Right ventricle myocardium superior (tissue), 1 donor: ENCODE measurements at places on chromosomes 1 and 21.
A peak's percentile ranks its signal among the peaks of the same experiment; 100 is the strongest.

DNA sequence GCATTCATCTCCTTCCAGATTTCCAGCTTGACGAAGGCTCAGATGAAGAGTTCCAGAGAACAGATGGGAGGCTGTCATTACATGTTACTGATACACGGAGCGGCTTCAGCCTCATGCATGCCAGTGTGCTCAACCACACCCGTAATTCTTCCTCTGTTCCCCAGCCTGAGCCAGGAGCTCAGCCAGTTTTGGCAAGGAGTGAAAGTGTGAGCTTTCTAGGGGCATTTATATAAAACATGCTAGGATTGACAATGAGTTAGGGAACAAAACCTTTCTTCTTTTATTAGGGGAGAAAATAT, 290.4 kb upstream of the PLXNA2 start:
- no peak for DNase-seq

GRCh38 chr1:2644591-2645101, 11.8 kb upstream of the MMEL1 start:
- no peak for DNase-seq

- DNase-seq = peak; percentile 59
Measured at GRCh38 chr21:45962531-45963231, 18.9 kb upstream of the COL6A1 start.

DNA sequence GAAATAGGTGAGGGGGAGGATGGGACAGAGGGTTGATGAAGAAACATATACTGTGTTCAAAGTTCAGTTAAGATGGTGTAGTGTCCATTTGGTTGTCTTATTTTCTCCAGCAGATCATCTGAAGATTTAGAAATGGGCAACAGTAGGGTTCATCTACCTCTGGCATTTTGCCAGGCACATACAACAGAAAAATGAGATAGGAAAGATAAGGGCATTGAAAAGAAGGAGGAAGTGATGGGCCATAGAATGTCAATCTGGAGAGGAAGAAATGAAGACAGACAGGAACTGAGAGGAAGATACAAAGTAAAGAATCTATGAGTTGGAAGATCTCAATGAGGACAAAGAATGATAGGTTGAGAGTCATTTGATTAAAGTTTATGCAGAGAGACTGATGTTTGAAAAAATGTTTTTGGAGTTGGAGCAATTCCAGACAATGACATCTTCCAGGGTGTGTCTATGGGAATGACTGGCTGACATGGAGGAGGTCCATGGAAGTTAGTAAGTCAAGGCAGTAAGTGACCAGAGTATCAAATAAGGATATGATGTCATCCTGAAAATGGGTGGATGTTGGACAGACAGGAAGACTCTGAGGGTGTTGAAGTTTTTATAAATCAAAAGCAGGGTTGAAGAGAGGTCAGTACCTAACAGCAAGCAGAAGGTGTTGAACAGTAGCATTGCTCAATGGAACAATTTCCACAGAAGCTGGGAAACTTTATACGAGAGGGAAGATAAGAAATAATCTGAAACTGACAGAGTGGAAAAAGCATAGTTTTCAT, 18.7 kb upstream of the CD55 start:
- no peak for DNase-seq

DNA sequence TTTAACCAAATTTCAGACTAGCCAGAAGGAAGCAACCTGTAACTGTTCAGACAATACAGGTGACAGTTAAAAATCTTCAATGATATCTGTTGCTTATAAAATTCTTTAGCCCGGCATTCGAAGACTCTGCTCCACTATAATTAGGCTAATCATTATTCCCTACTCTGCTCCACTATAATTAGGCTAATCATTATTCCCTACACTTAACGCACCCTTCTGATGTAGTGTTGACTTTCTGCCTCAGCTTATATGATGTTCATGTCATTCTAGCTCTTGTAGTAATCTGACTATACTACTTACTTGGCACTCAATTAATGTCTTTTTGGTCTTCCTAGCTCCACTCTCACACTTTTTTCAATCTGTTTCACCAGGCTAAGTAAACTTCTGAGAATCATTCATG, 13.3 kb downstream of the TESK2 start:
- no peak for DNase-seq

- DNase-seq = peak; percentile 57
Measured at GRCh38 chr1:16921391-16922185, at the start of gene CROCC. Gene CROCC, plus strand, starts transcription at chr1:16921931. Its CDS starts 88 bp downstream, at chr1:16922019.

GRCh38 chr1:6465461-6466005, 440 bp downstream of the TNFRSF25 start:
- no peak for DNase-seq

- no peak for DNase-seq
Measured at GRCh38 chr1:203681739-203682138, 55.1 kb downstream of the ATP2B4 start.

GRCh38 chr1:240169188-240169587, 77.5 kb downstream of the FMN2 start:
- no peak for DNase-seq

- no peak for DNase-seq
Measured at GRCh38 chr1:116226017-116226416, 114.8 kb downstream of the MAB21L3 start.

DNA sequence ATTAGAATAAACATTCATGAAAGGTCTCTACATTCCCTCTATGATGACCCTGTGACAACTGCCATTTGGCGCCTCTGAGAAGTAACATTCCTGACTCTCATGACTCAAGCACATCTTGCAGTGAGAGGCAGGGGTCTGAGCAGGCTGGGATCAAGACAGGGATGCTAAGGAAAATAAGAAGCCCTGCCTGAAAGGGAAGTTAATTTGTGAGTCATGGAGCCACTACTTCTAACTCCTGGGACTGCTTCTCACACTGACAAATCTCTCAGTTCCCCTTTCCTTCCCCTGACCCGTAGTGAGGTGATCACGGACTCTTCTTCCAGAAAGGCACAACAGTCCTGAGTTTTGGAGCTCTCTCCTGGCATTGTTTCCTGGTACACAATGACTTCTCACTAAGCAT, 231.9 kb downstream of the TNR start:
- no peak for DNase-seq

GRCh38 chr1:109959974-109960744, 24.4 kb upstream of the AHCYL1 start:
- DNase-seq = no peak

DNA sequence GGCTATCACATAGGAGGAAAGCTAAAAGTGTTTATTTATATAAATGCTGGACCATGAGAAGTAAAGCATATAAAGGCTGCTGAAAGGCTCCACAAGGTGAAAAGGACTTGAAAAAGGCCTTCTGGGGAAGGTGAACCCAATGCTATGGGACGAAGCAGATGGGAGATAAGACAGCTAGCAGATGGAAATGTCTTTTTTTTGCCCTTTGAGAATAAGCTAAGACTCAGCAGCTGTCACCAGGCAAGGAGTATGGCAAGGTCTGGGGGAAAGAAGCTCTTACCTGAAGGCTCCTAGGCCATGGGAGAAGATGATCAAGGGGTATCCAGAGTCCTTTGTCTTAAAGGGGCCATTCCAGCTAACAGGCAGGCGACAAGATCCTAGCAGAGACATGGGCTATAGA, 9.9 kb downstream of the PAFAH2 start:
- no peak for DNase-seq

DNA sequence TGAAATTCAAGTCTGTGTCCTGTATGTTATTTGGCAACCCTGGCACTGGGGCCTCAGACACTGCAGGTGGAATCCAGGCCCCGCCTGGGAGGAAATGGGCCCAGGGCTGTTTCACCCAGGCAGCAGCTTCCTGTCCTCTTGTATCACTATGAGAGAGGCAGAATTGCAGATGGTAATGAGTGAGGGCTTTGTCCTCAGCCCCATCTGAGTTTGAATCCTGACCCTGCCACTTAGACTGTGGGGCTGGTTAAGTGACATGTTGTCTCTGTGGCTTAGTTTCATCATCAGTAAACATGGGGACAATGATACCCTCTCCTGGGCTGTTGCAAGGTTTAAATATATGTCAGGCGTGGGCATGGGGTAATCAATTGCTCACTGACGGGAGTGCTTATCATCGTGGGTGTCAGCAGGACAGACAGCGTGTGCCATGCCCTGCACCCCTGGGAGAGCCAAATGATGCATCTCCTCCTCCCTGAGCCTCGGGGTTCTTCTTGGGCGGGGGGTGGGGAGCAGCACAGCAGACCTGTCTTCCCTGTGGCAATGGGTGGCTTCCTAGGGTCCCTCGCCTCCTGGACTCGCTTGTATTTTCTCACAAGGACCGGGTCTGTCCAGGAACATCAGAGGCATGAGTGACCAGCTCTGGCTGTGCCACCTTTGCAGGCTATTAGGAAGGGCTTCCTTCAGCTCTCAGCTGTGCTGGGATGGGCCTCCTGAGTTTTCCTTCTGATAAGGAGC, 42.1 kb downstream of the ARHGEF10L start:
- no peak for DNase-seq

GRCh38 chr1:107057197-107058133, 991 bp downstream of the PRMT6 start:
- DNase-seq = peak; percentile 85

DNA sequence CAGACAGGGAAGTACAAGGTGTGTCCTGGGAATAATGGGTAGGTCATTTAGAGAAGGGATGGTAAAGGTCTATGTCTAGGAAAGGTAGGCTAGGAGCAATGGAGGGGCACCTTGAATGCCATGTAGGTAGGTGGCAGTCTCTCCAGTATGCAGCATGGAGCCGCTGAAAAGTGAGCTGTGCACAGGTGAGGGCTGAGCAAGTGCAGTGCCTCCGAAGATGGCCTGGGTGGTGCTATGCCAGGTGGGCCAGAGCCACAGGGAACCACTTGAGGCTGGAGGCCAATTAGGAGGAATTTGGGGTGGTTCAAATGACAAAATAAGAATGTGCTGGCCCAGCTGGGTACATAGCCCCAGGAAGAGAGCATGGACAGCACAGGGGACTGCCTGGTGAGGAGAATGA, 25.0 kb downstream of the RNU5D-1 start:
- no peak for DNase-seq

DNA sequence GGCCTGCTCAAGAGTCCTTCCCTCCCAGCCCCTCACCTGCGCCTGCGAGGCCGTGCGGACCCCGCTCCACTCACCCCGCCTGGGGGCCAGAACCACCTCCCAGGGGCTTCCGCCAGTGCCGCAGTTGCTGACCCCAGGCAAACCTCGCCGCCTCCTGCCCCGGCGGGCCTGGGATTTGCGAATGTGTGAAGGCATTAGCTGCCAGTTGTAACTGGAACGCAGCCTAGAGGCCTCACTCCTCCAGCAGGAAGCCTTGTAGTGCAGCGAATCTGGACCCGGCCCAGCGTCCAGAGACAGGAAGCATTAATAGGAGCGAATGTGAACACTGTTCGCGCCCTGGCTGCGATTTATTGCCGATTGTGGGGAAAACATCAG, 140.9 kb upstream of the ARHGEF16 start:
- peak; percentile 96 for DNase-seq

DNA sequence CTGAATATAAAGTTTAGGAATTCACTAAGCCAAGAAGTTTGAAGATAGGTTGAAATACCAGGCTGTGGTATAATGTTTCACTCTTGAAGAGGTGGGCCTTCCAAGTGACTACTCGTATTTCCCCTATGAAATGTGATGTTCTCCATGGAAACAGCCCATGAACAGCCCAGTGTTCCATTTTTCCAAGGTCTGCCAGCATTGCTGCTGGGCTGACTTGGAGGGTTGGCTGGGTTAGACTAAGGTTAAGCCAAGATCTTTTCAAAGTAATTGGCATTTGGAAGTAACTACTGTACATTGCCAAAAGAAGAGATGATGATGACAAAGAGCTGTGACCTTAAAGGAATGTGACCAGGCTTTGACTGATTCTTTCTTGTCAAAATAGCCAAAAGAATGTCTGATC, 73.8 kb downstream of the RPE65 start:
- no peak for DNase-seq

GRCh38 chr1:228818928-228819630, 83.8 kb downstream of the RHOU start:
- DNase-seq = no peak

GRCh38 chr21:41993744-41994143, 16.4 kb downstream of the ZBTB21 start:
- DNase-seq = no peak

DNA sequence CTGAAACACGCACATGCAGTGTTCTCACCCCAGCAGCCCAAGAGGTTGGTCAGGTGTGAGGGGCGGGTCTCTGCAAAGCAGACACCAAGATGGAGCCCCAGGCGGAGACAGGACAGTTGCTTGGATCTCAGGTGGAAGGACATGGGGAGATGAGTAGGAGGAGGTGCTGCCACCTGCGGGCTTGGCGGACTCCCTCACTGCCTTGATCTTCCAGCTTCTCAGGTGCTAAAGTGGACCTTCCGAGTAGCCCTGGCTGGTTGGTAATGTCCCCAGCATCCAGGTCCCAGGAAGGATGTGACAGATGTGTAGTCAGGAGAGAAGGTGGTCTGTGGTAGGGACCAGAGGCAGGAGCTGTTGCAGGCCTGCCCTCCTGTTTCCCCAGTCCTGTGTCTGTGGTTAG, 114.1 kb downstream of the AJAP1 start:
- no peak for DNase-seq

GRCh38 chr1:237033061-237033460, 8.9 kb upstream of the RYR2 start:
- DNase-seq = no peak

- no peak for DNase-seq
Measured at GRCh38 chr1:222394224-222394623, 153.7 kb downstream of the HHIPL2 start.

- no peak for DNase-seq
Measured at GRCh38 chr1:75588779-75589475, 22.0 kb downstream of the SLC44A5 start.

- DNase-seq = no peak
Measured at GRCh38 chr21:27406300-27407009, 439.6 kb upstream of the ADAMTS5 start.

- no peak for DNase-seq
Measured at GRCh38 chr1:43271186-43272118, 1.7 kb downstream of the TMEM125 start.

- DNase-seq = no peak
Measured at GRCh38 chr21:36980280-36981048, 14.0 kb upstream of the HLCS start.

GRCh38 chr1:212364985-212365384, 49.7 kb downstream of the PACC1 start:
- no peak for DNase-seq

GRCh38 chr21:17921579-17922530, 102.7 kb upstream of the C21orf91 start:
- DNase-seq = no peak

DNA sequence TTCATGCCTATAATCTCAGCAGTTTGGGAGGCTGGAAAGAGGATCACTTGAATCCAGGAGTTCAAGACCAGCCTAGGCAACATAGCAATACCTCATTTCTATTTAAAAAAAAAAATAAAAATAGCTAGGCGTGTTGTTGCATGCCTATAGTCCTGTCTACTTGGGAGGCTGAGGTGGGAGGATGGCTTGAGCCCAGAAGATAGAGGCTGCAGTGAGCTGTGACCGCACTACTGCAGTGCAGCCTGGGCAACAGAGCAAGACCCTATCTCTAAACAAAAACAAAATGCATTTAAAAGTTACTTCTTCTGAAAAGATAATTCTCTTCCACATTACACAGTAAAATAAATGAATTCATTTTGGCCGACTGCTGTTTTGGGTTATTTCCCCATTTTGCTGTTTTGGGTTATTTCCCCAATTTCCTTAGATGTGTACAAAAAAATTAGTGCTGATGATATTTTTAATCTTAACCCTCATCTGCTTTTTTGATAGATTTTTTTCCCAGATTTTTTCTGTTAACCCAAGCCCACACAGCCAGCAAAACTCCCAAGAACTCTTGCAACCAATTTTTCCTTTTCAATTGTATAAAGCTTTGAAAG, 23.0 kb upstream of the SAMSN1 start:
- DNase-seq = no peak

- no peak for DNase-seq
Measured at GRCh38 chr1:59292562-59292961, 4.3 kb upstream of the FGGY start.
